ENCODE measurements at places on chromosomes 7 and 10.
A peak's percentile ranks its signal among the peaks of the same experiment; 100 is the strongest.

DNA sequence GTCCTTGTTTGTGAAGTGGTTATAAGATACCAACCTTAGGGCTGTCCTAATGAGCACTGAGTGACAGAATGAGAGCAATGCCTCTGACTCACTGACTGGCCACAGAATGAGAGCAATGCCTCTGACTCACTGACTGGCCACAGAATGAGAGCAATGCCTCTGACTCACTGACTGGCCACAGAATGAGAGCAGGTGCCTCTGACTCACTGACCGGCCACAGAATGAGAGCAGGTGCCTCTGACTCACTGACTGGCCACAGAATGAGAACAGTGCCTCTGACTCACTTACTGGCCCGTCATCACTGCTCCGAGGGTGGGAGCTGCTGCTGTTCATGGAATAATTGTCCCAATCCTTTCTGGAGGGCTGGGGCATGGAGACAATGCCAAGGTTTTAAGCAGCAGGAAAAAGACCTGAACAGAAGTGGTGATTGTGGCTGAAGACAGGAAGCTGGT is 265.2 kb upstream of the PPP2R2D start:
- DNase-seq = no peak

- no peak for DNase-seq
Observed at GRCh38 chr7:87735360-87735759, 107.2 kb downstream of the RUNDC3B start.

DNA sequence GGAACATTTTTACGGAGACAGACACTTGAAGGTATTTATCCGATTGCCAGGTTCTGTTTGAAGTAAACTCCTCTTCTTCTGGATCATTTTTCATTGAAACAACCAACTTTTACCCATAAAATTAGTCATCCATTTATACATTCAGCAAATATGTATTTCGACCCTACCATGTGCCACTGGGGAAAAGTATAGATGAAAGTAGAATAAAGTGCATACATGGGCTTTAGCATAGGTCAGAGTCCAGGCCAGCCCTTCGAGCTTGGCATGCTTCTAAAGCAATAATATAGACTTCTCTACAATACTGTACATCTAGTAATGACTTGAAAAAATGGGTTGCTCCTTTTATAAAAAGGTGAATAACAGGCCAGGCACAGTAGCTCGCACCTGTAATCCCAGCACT is 10.1 kb downstream of the SLC25A16 start:
- DNase-seq = no peak

- DNase-seq = peak; percentile 19
Observed at GRCh38 chr10:108735380-108735779, 1187.9 kb downstream of the XPNPEP1 start.

GRCh38 chr7:155066417-155066950 is 3.6 kb upstream of the HTR5A start:
- peak; percentile 11 for DNase-seq

GRCh38 chr7:139635526-139636302 is 112.2 kb downstream of the CLEC2L start:
- no peak for DNase-seq

DNA sequence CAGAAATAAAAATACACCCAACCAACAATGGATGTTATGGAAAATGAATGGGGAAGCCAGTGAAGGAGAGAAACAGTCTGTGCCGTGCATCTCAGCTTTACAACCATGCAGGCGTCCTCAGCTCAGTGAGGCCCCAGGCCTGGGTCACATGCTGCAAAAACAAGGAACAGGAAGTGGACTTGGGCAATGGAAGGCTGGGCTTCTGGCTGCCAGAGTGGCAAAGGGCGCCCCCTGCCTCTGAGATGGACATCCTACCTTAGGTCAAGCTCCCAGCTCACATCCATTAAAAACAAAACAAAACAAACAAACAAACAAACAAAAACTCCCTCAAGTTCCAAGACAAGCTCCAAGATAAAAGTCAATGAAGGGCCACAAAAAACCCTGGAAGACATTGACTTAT is 54.7 kb upstream of the AFAP1L2 start:
- peak; percentile 3 for DNase-seq

- no peak for DNase-seq
Observed at GRCh38 chr7:45076946-45077345, 11.8 kb downstream of the NACAD start.

- no peak for DNase-seq
Observed at GRCh38 chr7:28409716-28410627, 2.3 kb upstream of the CREB5 start.

GRCh38 chr7:64744680-64745079 is 49.5 kb upstream of the ZNF138 start:
- no peak for DNase-seq

DNA sequence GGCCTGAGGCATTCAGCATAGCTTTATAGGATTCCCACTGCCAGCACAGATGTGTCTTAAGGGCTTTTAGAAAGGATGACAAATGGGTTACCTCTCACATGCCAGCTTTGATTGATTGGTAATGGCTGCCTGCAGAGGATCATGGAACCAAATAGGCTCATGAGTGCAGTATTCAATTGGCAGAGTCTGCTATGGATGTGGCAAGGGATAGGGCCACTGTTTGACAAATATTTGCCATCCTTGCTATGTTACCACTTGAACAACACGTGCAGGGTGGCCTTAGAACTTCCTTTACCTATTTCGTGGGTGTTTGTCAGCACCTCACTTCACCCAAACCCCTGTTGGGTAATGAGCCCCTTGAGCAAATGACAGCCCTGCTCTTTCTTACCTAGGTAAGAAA is 139.2 kb downstream of the C10orf105 start:
- no peak for DNase-seq

- DNase-seq = peak; percentile 20
Observed at GRCh38 chr10:22986771-22987542, 59.1 kb downstream of the ARMC3 start.

- no peak for DNase-seq
Observed at GRCh38 chr7:3056234-3057065, 12.8 kb upstream of the CARD11 start.

DNA sequence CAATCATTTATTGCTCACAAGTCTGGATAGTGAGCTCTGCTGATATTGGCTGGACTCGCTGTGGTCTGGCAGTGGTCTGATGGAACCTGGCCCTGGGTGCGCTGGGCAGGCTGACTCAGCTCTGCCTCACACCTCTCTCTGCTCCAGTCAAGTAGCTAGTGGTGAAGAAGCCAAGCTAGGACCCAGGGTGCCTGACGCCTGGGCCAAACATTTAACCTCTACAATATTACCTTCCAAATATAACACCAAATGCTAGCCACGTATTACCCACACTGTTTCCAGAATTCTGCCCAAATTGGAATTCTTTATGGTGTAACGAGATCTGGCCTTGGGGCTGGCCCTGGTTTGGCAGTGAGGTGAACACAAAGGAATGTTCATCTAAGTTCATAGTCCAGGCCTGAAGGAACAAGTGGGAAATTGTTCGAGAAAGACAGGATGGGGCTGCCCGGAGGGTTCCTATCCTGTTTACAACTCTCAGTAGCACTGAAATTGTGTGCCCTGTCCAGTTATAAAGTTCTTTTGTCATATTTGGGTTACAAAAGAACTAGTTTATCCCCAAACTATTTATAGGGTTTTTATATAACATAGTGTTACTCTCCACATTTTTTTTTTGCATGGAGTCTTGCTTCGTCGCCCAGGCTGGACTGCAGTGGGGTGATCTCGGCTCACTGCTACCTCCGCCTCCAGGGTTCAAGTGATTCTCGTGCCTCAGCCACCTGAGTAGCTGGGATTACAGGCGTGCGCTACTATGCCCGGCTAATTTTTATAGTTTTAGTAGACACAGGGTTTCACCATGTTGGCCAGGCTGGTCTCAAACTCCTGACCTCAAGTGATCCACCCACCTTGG is 16.3 kb downstream of the OR2AE1 start:
- DNase-seq = peak; percentile 34

- no peak for DNase-seq
Observed at GRCh38 chr10:514137-514671, 175.3 kb downstream of the DIP2C start.

DNA sequence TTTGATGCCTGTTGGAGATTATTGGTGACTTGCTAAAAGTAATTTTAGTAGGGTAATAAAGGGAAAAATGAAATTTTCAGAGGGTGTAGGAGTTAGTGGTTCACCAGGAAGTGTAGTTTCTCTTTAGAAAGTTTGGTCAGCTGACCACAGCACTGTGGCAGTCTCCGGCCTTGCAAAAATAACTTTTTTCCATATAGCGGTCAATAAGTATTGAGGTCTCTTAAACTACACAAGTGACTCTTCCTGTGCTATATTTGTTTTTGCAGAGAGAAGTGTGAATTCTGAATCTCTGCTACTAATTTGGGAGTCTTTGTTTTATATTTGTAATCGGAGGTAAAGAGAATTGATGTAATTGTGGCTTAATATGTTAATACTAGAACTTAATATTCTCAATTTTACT is 24.3 kb downstream of the PTPN12 start:
- no peak for DNase-seq

GRCh38 chr7:125926621-125927020 is 997.0 kb upstream of the POT1 start:
- DNase-seq = no peak

- no peak for DNase-seq
Observed at GRCh38 chr7:125567686-125568085, 638.1 kb upstream of the POT1 start.

- DNase-seq = no peak
Observed at GRCh38 chr7:92834507-92835260, 1.7 kb downstream of the CDK6 start.

DNA sequence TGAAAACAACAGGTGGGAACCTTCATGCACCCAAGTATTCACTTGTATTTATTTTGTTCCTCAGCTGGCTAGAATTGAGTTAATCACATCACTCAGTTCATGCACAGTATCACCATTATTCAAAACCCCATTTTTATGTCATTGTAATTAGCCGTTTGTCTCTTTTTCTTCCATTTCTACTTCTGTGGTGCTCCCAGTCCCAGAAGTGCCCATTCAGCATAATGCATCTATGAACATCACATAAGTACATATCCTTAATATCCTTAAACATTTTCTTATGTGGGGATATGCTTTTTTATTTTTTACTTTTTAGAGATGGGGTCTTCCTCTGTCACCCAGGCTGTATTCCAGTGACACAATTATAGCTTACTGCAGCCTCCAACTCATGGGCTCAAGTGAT is 510.9 kb upstream of the MGMT start:
- no peak for DNase-seq

- no peak for DNase-seq
Observed at GRCh38 chr7:21580073-21580521, 37.3 kb downstream of the DNAH11 start.

GRCh38 chr7:83876593-83876992 is 227.7 kb upstream of the SEMA3E start:
- DNase-seq = no peak

DNA sequence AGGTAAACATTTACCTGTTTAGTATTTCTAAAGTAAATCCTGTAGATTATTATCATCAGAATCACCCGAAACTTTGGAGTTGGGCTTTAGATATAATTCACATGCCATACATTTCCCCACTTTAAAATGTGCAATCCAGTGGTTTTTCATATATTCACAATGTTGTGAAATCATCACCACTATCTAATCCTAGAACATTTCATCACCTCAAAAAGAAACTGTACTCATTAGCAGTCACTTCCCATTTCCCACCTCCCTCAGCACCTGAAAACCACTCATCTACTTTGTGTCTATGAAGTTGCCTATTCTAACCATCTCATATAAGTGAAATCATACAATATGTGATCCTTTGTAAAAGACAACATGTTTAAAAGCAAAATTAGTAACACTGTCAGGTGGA is 182.6 kb downstream of the FZD1 start:
- DNase-seq = no peak

DNA sequence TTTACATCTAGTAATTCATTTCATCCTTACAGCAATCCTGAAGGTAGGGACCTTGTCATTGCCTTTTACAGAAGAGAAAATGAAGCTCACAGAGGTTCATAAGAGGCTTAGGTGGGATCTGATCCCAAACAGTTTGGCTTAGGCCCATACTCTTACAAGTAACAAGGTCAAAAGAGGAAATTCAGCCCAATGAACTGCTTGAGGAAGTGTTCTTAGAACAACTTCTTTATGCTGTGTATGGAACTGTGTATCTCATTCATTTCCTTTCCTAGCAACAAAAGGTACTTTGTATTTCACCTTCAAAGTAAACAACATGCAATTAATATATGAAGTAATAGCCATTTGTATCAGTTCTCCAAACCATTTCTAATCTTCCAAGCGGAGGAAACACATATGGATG is 79.3 kb downstream of the AVL9 start:
- DNase-seq = no peak

- DNase-seq = peak; percentile 99
Observed at GRCh38 chr10:93437086-93437945, 44.8 kb downstream of the MYOF start.

- DNase-seq = no peak
Observed at GRCh38 chr7:1242606-1243289, 10.1 kb downstream of the UNCX start.
